Activated T-cell treated with anti-CD3 and anti-CD28 coated beads for 1 hour (primary cell): ENCODE measurements at places on chromosomes 2 and 18.
A peak's percentile ranks its signal among the peaks of the same experiment; 100 is the strongest.

GRCh38 chr18:61891271-61891670 lies 1.5 kb downstream of the RNF152 start:
- DNase-seq = no peak

DNA sequence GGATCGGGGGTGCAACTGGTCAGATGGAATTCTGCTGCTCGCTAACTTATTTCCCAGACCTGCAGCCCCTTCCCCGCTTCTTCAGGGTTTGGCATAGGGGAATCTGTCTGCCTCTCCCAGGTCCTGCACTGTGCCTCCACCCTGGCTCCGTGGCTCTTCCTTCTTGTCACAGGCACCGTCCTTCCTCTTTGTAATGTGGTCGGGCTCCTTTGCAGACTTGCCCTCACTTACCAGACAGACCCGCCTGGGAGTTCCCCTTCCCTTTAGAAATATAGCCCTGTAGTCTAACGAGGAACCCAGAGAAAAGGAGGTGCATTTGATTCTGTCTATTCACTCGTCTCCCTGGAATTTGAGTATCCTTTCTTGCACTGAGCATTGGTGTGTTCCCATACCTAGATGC lies 63.9 kb upstream of the PAX8 start:
- no peak for DNase-seq

- DNase-seq = no peak
Measured at GRCh38 chr2:172100935-172101820, 1.5 kb downstream of the DLX2 start.

DNA sequence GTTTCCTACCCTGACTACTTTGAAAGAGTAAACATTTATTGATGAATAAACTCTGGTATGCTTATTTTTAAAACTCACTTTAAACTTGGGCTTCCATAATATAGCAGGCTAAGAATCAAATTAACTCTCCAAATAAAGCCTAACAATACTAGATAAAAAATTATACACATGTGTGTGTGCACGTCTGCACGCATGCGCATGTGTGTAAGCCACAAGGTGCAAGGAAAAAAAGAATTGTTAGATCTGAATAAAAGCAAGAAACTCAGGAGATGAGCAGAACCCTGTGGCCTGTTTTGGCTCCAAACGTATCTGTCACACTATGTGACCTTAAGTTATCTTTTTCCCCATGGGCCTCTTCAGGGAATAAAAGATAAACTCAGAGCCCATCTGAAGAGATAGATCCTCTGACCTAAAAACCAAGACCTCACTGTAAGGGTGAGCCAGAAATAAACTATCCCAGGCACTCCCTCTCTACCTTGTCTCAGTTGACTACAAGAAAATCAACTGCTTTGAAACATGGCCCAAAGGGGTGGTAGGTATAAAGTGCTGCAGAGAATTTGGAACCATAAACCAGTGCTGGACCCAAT lies 6.3 kb downstream of the HDHD2 start:
- no peak for DNase-seq

DNA sequence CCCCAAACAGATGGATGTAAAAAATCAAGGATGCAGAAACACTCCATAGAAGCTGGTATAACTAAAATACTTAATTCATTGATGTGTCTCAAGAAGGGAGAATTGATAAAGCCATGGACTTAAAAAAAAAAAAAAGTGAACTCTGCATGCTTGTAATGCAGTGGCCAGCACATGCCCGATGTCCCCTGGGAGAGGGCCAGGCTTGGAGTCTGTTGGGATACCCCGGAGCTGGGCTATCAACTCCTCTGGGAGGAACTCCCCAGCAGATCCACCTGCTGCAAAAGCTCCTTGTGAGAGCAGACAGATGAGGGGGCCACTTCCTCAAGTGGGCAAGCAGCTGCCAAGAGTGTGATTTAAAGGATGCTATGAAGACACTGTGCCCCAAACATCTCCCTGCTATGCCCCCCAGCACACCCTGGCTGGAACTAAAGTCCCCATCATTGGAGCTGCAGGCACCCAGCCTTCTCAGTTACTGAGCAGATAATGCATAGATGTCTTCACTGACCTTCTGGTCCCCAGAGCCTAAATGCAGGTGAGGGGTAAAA lies 311.5 kb upstream of the ID2 start:
- DNase-seq = no peak

DNA sequence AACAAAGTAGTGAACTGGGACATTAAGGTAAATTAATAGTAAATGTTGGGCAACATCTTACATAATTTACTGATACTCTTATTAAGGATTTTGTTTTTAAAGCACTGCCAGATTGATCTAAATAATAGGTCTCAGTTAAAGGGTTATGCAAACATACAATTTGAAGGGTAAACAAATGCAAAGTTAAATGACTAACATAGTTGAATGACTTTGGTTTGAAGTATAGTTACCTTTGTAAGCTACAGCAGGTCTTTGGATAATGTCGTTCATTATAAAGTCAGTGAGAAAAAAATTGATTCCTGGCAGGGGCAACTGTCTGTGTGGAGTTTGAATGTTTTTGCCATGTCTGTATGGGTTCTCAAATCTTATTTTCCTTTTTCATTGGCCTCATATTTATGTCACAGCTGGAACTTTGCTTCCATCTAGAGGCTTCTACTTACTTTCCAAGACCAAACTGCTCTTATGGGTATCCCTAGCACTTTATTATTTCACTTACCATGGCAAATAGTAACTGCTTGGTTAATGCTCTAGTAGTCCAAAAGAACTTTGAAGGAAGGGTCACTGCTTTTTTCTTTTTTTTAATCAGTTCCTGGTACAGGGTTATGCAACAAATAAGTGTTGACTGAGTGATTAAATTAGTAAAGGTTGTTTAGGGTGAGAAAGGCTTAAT lies 107.8 kb downstream of the NBEAL1 start:
- DNase-seq = no peak

DNA sequence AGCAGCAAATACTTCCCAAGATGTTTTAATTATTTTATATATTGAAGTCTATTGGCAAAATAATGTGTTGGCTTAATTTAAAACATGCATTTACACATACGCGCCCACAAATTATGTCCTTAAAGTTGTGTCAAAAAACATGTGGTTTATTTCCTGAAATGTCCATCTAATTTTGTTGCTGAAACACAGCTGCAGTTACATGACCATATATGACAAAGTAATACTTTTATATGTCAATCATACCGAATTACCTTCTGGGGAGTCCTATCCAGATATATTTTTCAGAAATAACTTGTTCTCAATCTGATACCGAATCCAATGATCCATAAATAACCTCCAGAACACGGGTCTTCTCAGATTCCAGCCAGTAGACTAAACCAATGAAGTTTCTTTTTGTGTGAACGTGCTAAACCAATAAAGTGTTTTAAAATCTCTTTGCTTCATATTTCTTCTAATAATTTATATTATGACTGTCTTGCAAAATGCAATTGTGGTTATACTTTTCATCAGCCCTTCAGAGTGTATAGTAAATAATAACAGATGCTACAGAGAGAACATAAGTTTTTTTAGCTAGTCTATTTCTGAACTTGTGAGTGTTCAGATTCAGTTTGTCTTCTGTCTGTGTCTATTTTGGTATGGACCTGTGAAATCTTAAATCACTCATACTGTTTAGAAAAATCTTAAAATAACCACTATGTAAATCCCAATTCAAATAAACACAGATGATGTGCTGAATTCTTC lies 2.4 kb downstream of the SCG2 start:
- DNase-seq = no peak

DNA sequence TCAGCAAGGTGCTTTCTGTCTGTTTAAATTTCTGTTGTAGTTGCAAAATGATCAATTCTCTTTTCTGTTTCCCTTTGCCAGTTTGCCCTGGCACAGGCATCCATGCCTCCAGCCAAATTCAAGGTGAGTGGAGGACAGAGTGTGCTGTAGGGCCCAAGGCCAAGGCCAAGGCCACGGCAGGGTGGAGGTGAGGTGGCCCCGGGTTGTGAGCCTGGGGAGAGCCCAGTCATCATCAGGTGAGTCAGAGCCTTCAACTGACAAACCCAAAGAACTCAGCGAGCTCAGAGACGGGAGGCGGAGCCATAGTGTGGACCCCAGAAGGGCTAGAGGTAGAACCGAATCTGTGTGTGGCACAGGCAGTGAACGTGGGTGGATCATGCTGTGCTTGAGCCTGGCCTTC lies 55.7 kb downstream of the BCL2L11 start:
- DNase-seq = no peak

DNA sequence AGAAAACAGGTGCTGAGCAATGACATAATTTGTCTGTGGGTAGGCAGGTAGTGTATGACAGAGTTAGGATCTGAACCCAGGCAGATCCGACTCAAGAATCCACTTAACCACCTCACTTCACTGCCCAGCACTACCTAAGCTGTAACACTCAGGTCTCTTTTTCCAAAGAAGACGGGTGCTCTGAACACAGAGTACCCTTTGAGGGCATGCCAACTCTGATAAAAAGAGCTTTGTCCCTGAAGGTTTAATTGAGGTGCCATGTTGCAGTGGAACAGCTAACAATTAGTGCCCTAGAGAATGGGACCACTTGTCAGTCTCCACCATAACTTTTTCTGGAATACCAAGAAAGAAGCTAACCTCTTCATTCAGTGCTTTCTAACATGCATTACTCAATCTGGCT lies 11.3 kb downstream of the ABHD3 start:
- no peak for DNase-seq

GRCh38 chr2:150142561-150142960 lies 344.9 kb downstream of the RND3 start:
- DNase-seq = no peak

GRCh38 chr2:241110089-241110606 lies 8.1 kb upstream of the MTERF4 start:
- no peak for DNase-seq

GRCh38 chr2:469514-469913 lies 181.6 kb upstream of the ALKAL2 start:
- DNase-seq = no peak

- no peak for DNase-seq
Measured at GRCh38 chr2:37357530-37357929, 13.1 kb downstream of the QPCT start.

DNA sequence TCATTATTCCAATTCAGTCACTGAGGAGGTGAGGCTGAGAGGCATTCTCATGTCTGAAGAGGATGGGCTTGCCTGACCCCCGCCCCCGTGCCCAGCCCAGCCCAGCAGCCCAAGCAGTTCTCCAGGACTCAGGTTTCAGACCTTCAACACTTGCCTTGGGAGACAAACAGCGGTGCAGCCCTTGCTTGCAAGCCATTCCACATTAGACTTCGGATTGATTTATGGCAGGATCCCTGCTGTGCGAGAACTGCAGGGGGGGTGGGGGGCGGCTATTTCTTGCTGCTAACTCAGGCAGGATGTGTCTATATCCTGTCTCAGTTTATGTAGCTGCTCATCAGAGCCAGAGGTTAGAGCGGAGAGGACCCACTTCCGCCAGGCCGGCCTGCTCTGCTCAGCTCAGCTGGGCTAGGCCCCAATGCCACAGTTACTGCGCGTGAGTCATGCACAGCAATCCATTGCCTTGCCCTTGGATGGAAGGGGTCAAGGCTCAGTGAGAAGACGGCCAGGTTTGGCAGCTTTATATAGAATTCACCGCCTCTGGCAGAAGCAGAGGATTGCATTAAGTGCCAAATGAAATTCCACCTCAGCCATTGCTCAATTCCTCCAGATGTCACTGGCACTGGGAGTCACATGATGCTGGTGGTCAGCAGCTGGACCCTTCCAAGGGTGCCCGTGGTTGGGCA lies 1.8 kb downstream of the GYPC start:
- peak; percentile 44 for DNase-seq

GRCh38 chr2:197309691-197310231 lies 819 bp downstream of the ANKRD44 start:
- DNase-seq = no peak

DNA sequence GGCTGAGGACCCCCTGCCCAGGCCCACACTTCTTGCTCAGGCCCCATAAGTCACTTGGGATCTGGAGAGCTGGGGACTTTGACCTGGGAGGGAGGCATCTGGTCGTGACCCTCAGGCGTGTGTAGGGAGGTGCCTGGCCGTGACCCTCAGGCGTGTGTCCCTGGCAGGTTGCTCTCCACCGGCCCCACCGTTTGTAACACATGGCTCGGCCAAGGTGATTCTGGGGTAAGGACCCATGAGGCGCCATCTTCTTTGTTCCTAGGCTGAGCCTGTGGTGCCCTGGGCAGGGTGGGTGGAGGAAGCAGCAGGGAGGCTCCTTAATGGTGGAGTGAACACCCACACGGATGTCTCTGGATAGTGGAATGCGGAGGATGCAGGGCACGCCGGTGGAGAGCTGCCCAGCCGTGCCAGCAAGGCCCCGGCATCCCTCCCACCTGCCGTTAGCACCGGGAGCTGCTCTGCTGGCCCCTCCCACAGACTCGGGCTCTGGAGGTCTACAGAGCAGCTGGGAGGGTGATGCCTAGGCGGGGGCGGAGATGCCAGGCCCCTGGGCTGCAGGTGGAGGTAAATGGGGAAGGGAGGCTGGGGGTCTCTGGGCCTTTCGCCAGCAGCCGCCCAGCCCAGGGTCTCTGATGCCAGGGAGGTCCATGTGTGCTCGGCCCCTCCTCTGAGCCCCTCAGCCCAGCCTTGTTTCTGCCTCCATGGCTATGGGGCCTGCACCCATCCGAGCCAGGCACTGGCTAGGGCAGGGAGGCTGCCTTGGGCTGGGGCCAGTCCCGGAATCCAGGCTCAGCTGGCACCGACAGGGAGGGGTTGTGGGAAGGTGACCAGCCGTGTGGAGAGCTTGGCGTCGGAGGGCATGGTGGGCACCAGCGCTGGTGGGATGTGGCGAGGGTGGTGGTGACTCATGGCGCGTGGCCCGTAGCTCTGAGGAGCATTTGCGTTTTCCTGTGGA lies 1.1 kb upstream of the GAL3ST2 start:
- DNase-seq = no peak

DNA sequence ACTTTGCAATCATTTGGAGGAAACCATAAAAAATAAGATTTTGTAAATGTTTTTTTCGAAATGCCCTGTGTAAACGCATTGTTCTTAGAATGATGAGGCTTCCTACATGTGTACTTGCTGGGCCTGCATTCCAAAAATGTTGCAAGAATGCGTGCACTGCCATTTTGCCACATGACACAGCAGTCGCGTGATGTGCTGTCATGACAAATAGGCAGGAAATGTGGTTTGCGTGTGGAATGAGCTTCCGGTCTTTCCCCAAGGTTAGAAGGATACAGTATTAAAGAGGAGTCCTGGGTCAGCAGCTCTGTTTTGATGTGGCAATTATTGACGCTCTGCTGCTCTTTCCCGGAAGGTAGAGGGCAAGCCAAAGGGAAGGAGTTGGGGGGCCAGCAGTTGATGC lies 18.1 kb upstream of the SERPINB2 start:
- no peak for DNase-seq
